ENCODE measurements at places on chromosomes 1 and 21. TPM values are rescaled to one million over a fixed set of nuclear protein-coding genes. Genes with fewer than 3 reads are reported as not detected.

Gene MAP3K21
- total RNA-seq = 2.2 TPM

DNA sequence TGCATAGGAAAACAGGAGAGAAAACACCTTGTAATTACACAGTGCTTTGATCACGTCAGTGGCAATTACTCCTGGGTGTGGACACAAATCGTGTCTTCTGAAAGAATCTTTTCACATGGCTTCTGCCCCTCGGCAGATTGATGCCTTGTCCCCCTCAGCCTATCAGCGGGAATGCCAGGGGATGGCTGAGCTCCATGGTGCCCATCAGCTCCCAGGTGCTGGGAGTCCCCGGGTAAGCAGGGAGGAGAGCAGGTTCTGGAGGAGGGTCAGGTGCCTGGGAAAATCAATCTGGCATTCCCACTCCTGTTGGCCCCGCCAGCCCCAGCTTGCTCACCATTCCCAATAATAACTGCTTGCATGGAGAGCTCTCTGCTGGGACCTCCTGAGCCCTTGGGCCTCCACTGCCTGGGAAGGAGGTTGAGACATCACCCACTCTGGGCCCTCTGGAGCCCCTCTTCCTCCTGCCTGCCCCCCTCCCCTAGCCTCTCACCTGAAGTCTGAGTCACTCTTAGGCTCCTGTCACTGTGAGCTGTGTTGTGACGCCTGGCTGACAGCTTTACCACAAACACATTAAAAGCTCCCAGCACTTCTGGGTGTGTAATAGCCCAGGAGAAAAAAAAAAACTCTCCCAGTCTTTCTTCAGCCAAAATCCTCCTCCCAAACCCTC lies 4.9 kb downstream of the CAMK2N1 start:
- no peaks in the 10 kb centered on the region for H3K27me3 ChIP-seq
- H3K4me3 ChIP-seq = no peak overlapping the region
- H3K4me1 ChIP-seq = peaks cover 4% of the 10 kb centered on the region
- no peaks in the 10 kb centered on the region for H3K36me3 ChIP-seq
- no peak for DNase-seq
- H3K27ac ChIP-seq = no peak overlapping the region

Gene SEMA4A
- total RNA-seq = 46.7 TPM

DNA sequence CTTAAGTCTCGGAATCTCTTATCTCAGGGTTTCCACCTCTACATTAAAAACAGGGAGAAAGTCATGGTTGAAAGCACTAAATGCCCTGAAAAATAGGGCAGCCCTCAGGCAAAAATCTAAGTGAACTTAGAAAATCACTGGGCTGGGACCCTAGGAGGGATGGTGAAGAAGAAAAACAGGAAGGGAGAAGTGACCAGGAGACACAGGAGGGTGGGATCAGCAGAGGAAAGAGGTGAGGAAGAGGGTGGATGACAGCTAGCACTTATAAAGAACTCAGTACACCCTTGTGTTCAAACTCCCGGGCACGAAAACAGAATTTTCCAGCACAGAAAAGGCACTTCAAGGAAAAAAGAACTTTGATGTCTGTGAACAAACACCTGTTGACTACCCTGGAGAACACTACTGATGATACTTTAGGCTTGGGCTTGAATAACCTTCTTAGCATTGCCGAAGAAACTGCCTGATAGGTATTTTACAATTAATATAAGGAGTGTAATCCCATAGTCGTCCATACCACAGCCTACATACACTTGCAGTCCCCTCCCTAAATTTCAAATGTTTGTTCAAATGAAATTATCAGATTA lies 2.0 kb downstream of the CHML start:
- H3K4me3 ChIP-seq = no peak overlapping the region
- H3K36me3 ChIP-seq = peaks cover 3% of the 10 kb centered on the region
- no peaks in the 10 kb centered on the region for H3K27me3 ChIP-seq
- no peak for DNase-seq

DNA sequence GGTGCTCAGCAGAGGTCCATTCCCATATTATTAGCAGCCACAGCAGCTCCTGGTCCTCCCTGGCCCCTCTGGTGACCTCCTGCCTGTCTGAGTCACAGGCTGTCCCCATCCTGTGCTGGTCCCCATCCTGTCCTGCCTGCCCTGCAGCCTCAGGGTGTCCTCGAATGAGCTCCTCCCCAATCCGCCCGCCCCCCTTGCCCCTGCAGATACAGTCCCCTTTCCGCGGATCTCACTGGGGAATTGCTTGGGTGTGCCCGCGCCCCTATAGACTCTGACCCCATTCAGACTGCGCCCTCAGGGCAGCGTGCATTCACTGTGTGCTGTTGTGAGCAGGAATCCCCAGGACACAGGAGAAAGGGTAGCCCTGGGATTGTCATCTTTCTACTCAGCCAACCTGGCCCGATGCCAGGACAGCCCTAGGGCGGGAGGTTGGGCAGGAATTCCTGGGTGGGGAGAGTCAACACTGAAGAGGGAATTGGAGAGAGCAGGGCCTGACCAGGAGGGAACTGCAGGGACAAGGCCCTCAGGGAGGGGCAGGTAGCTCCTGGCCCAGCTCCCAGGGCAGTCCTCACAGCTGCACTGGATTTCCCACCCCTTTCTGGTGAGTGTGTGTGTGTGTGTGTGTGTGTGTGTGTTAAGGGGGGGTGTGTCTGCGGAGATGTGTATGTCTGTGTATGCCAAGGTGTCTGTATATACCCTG lies 1.1 kb upstream of the GUCA2A start:
- no peak overlapping the region for H3K4me3 ChIP-seq
- no peaks in the 10 kb centered on the region for H3K36me3 ChIP-seq
- H3K27me3 ChIP-seq = 0 out of 2 replicates have a peak, but pooled peaks cover 3% of the 10 kb centered on the region
- H3K4me1 ChIP-seq = no peaks in the 10 kb centered on the region
- no peak overlapping the region for H3K27ac ChIP-seq

DNA sequence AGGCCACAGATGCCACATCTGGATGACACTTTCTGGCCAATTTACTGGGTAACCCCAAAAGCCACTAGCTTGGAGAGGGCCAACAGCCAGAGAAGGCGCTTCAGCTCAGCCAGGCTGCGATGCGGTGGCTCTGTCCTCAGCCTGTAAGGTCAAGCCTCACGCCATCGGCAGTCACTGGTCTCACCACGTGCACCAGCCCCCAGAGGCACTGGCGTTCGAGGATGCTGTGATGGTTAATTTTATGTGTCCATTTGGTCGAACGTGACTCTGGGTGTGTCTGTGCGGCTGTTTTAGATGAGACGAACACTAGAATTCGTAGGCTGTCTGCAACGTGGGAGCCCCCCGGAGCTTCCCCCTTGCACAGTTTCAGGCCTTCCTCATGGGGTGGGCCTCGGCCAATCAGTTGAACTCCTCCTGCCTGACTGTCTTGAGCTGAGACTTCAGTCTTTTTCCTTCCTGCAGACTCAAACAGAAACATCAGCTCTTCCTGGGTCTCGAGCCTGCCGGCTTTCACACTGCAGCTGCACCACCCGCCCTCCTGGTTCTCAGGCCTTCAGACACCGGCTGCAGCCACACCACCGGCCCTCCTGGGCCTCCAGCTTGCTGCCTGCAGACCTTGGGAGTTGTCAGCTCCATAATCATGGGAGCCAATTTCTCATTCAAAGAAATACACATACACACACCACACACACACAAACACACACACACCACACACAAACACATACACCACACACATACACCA lies 41.6 kb upstream of the SLC45A1 start:
- H3K27me3 ChIP-seq = no peaks in the 10 kb centered on the region
- H3K4me1 ChIP-seq = no peaks in the 10 kb centered on the region
- no peaks in the 10 kb centered on the region for H3K36me3 ChIP-seq
- H3K4me3 ChIP-seq = no peak overlapping the region
- DNase-seq = no peak

Measured in Karpas-422 (cell line).